ENCODE measurements at places on chromosomes 1 and 21.

GRCh38 chr1:109392788-109393616 lies 4.7 kb downstream of the SORT1 start:
- DNase-seq: no peak

DNA sequence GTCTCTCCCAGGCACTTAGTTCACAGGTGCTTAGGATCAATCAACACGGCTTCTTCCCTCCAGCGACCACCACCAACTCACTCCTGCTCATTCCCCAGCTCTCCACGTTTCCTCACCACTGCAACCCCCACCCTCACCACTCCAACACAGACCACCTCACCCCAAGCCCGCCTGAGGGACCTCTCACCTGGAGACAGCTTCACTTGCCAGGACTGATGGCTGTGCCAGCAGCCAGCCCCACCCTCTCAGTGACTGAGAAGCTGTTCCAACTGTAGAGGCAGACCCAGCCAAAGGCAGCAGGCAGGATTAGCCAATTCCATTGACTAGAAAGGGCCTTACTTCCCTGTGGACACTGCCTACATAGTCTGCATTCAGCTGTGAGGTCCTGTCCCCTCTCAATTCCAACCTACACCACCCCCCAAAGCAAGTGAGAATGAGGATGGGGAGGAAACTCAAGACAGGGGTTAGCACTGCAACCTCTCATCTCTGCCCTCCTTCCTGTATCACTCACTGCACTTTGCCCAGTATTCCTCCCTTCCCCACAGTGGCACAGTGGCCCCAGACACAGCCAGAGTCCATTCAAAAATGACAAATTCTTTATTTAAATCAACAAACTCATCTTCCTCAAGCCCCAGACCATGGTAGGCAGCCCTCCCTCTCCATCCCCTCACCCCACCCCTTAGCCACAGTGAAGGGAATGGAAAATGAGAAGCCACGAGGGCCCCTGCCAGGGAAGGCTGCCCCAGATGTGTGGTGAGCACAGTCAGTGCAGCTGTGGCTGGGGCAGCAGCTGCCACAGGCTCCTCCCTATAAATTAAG lies 7.6 kb downstream of the TAGLN2 start:
- DNase-seq: no peak

DNA sequence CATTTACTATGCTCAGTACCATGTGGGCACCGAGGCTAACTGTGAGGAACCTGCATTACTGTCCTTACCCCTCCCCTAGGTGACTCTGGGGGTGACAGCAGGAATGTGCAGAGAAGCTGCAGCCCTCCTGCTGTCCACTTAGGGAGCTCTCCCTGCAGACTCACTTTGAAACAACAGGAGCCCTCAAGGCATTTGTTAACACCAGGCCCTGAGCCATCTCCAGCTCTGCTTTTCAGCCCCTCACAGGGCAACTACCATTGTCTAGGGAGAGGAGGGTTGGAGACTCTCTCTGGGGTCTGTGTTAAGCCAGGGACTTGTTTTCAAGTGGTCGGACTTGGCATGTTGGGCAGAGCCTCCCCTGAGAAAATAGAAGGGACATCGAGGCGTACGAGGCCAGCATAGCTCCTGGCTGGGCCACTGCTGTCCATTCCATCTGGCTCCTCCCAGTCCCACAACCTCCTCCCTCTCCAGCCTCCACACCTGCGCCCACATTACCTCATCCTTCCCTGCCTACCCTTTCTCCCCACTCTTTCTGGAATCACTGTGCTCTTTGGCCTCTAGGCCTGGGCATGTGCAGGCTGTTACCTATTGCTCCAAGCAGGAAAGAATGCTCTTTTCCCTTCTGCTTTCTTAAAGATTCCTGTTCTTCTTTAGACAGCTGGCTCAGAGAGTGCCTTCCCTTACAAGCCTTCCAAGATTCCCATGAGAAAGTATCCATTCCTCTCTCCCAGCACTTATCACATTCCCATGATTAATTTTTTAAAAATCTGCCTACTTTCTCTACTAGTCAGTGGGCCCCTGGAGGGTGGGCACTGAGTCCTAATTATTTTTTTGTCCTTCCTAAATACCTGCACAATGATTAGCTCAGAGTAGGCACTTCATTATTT lies 102.7 kb upstream of the GCLM start:
- no peak for DNase-seq

DNA sequence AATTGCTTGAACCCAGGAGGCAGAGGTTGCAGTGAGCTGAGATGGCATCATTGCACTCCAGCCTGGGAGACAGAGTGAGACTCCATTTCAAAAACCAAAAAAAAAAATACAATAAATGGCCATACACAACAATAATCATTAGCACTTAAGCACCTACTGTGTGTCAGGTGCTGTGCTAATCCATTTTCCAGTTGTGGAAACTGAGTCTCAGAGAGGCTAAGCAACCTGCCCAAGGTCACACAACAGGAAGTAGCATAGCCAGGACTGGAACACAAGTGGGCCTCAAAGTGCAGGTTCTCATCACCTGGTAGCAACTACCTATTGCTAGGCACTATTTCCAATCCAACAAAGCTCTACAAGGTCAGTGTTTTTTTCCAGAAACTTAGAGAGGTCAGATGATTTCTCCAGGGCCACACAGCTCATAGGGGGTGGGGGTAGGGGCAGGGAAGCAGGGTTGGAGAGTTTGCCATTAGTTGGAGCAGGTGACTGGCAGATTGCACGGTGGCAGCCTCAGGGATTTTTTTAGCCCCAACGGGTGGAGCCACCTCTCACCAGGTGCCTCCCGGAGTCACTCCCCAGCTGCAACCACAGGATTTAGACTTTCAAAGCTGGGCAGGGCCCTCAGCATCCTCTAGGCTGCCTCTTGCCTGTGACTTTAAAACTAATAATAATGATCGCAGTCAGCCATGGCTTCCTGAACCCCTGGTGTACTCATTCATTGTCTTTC lies 52.5 kb upstream of the ID3 start:
- DNase-seq: no peak

- no peak for DNase-seq
Observed at GRCh38 chr1:91870322-91870721, 15.6 kb downstream of the TGFBR3 start.

DNA sequence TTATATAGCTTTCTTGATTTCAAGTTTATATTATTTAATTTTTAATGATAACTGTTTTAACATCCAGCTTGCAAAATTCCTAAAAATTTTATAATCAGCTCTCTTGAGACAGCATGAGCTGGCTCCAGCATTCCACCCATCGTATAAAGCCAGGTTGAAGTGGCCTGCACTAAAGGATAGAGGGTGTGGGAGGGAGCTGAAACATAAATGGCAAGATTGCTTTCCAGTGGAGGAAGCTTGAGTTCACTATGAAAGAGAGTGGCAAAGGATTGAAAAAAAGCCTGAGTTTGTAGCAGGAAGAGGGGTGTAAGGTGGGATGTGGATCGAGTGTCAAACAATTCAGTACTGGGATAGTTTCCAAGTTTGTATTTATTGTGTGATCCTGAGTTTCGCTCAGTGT lies 48.5 kb upstream of the ZNF644 start:
- no peak for DNase-seq

GRCh38 chr1:198160222-198160621 lies 3.4 kb downstream of the NEK7 start:
- DNase-seq: no peak

DNA sequence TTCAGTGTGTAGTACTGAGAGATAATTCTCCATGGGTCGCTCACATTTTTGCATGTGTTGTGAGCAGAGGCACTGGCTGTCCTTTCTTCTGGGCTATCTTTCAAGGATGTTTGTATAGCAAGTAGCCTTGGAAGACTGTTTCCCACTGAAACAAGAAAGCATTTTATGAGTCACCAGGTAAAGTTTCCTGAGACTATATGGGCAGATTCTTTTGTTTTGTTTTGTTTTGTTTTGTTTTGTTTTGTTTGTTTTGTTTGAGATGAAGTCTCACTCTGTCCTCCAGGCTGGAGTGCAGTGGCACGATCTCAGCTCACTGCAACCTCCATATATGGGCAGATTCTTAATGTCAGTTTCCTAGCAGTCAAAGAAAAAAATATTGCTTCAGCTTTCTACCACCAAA lies 912.6 kb downstream of the TTLL7 start:
- no peak for DNase-seq

DNA sequence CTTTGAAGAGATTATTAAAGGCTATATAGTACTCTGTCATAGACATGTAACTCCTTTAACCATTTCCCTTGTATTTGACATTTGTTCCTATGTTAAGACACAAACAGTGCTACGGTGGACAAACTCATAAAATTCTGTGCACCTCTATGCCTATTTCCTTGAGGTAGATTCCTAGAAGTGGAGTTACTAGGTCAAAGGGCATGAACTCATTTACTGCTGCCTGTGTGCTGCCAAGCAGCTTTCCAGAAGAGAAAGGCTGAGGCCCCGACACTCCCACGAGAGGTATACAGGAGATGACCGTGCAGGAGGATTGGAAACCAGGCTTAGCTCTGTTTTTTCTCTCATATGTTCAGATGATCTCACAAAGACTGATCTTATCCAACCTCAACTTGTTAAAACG lies 34.4 kb upstream of the TENT5C start:
- no peak for DNase-seq

DNA sequence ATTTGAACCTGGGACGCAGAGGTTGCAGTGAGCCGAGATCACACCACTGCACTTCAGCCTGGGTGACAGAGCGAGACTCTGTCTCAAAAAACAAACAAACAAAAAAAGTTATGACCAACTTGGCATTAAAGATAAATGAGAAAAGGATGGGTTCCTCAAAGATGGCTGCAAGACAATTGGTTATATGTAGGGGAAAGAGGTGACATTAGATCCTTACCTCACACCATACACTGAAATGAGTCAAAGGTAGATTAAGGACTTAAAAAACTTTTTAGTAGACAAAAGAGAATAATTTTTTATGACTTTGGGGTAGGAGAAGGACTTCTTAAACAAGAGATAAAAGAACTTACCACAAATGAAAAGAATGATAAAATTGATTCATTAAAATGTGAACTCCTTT lies 74.5 kb downstream of the SYF2 start:
- no peak for DNase-seq

DNA sequence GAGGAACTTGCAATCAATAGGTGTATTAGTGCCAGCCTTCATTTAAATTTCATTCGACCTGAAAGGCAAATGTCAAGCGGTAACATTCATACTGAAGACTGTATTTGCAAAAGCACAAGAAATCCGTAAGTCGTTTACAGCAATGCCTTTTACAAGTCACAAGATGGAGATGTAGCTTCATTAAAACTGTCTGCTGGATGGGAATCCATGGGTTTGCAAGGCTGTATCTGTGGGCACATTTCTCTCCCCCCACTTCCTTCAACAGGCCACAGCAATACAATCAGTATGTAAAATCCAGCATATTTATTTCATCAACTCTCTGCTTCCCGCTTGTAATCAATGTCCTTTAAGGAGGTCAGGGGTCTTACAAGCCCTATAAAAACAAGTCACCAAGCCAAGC lies 147.1 kb downstream of the SLC45A1 start:
- no peak for DNase-seq

GRCh38 chr1:147580609-147581385 lies 39.5 kb downstream of the BCL9 start:
- DNase-seq: no peak

DNA sequence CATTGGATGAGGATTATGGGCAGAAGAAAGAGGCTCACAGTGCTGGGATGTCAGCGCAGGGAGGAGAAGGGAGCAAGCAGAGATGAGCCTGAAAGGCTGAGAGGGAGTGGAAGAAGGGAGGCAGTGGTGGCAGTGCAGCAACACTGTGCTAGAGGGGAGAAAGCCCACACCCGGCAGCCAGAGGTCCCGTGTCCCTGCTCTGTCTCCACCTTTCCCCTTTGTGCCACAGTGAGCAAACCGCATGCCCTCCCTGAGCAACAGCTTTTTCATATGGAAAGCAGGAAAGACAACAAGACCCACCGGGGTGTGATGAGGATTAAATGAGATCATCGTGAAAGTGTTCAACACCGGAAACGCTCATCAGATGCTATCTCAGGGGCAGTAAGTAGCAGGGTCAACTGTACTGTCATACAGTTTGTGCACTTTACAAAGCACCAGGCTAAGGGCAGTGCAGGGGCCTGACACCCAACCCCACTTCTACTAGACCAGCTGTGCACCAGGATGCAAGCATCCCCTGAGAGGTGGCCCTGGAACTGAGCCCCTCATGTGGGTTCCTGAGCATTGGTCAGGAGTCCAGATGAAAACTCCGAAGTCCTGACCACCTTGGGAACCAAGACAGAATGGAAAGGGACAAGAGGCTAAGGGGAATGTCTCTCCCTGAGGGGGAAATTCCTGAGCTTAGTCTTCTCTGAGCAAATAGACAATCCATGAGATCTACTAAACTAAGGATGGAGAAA lies 9.1 kb downstream of the NHLH1 start:
- no peak for DNase-seq

GRCh38 chr1:158461534-158461933 lies at the start of gene OR10K1:
TSS of gene OR10K1 (plus strand) at chr1:158461834. CDS start at chr1:158465562, 3,728 bp downstream.
- DNase-seq: no peak

- no peak for DNase-seq
Observed at GRCh38 chr1:224640018-224640417, 23.9 kb downstream of the CNIH3 start.

GRCh38 chr1:211895126-211895759 lies 64.7 kb upstream of the LPGAT1 start:
- no peak for DNase-seq

GRCh38 chr1:218377143-218377660 lies 32.1 kb downstream of the TGFB2 start:
- DNase-seq: peak; percentile 53

DNA sequence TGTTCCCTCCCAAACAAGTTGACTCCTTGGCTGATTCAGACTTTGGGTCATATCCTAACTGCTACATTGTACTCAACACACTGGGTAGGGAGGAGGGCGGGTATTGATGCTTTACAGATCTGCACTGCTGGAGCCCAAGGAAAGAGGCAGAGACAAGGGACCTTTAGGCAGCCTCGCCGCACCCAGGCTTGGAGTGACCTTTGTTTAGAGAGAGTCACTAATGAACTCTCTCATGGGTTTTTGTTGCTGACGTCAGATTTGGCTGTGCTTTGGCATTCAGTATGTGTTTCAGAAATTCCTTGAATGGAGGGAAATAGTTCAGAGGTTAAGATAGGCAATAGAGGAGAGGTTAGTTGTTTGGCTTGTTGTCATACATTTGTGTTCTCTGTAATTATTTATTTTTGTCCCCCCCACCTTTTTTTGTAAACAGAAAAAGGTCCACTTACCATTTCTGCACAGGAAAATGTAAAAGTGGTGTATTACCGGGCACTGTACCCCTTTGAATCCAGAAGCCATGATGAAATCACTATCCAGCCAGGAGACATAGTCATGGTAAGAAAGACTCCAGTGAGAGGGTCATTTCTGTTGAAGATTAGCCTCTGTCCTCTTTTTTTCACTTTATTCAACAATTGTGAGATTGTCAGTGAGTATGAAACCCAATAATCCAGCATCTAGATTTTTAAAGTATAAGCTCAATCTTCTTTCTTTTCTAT lies 116.1 kb downstream of the ATP5PO start:
- no peak for DNase-seq

GRCh38 chr1:217620814-217621213 lies 10.1 kb downstream of the GPATCH2 start:
- no peak for DNase-seq

DNA sequence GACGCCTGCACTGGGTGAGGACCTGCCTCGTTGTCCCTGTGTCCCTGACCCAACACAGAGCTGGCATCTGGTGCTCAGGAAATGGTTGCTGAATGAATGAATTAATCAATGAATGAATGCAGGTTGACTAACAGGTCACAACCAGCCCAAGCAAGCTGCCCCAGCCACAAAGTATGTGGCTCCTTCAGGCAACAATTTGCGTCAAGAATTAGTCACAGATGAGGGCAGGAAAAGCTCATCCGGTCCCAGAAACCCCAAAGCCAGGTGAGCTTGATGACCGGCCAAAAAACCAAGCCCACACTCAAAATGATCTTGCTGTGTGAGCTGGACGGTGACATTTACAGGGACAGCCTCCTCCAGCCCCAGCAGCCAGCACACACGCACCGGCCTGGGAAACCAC lies 40.6 kb upstream of the GPR153 start:
- no peak for DNase-seq
